ENCODE measurements at places on chromosomes 3 and 15.

DNA sequence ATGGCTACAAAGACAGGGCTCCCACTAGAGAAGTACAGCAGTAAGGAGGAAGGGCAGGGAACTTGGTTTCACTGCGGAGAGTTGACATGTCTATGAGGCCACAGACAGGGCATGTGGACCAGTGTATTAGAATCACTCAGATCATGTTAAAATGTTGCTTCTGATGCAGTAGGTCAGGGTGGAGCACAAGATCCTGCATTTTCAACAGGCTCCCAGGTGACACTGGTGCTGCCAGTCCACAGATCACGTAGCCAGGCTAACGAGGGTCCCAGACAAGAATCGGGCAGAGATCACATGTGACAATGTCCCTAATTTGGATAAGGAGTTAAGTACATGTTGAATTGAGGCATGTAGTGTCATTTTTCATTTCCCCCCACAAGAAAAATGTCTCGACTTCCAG is 73.6 kb downstream of the SPSB4 start:
- no peak for DNase-seq

GRCh38 chr3:195407531-195408409 is 35.0 kb downstream of the ACAP2 start:
- no peak for DNase-seq

DNA sequence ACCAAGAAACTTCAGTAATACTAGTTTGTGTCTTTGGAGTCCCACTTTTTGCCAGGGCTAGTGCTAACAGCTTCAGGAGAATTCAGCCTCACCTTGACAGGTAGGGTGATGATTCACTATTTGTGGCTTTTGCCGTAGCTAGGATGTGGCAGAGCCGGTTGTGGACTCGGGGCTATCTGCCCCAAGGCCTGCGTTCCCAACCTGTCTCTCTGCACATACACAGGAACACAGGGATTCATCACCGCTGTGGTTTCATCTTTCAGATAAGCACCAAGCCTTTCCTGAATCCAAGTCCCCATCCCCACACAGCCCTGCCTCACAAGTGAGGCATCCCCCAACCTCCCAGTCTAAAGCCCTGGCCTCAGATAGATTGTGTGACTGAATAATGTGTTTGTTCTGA is 45.2 kb upstream of the POLG start:
- DNase-seq, result no peak

DNA sequence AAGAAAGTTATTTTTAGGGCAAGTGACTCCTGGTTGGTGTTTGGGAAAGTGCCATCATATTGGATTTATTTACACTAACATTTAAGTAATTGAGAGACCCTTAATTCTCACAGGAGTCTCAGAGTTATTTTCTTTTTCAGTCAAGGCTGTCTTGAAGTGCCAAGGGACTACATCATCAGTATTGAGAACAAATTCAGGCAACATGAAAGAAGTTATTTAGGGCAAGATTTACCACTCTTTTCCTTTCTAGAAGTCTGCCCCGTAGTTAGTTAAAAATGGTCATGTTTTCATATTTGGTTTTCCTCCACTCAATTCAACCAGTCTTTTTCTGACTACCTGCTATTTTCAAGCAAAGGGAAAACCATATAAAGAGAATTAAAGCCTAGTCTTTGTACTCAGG is 6.1 kb downstream of the B4GALT4 start:
- no peak for DNase-seq

DNA sequence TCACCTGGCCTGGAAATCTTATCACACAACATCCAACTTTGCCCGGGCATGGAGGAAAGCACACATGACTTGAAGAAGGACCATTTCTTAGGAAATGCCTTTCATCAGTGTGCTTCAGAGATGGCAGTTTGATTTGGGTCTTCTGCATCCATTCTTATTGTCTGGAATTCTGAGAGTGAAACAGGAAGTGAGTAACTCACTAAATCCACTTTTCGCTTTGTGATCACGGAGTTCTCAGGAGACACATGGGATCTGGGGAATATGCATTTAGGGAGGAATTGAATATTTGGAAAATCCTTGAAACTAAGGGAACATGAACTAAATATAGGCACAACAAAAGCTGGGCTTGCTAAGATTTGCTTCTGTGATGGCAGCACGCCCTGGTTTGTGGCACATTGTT is 212.5 kb upstream of the FEZF2 start:
- DNase-seq, result no peak

DNA sequence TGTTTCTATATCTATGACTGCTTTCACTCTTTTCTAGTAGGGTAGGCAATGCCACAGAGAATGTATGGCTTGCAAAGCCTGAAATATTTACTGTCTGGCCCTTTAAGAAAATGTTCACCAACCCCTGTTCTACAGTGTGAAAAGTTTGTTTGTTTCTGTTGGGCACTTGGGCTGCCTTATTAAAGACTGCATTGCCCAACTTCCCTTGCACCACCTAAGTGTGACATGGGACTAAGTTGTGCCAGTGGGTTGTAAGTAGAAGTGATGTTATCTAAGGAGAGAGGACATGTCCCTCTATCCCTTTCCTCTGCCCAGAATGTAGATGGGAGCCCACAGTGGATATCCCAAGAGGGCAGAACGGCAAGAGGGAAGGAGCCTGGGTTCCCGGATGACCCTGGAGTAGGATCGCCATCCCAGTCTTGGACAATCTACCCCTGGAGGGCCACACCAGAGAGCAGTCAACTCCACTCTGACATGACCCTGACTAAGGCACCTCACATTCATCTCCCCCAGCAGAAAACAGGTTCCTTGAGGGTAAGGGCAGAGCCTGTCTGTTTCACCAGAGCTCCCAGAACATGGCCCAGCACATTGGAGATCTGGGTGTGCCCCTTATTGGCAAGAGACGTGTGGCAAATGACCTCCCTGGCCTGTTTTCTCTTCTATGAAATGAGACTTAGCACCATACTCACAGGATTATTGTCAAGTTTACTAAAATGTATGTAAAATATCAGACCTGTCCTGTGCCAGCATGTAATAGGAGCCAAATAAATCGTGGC is 138.8 kb downstream of the SMAD6 start:
- DNase-seq, result no peak

GRCh38 chr3:152452318-152452717 is 183.6 kb downstream of the MBNL1 start:
- no peak for DNase-seq

DNA sequence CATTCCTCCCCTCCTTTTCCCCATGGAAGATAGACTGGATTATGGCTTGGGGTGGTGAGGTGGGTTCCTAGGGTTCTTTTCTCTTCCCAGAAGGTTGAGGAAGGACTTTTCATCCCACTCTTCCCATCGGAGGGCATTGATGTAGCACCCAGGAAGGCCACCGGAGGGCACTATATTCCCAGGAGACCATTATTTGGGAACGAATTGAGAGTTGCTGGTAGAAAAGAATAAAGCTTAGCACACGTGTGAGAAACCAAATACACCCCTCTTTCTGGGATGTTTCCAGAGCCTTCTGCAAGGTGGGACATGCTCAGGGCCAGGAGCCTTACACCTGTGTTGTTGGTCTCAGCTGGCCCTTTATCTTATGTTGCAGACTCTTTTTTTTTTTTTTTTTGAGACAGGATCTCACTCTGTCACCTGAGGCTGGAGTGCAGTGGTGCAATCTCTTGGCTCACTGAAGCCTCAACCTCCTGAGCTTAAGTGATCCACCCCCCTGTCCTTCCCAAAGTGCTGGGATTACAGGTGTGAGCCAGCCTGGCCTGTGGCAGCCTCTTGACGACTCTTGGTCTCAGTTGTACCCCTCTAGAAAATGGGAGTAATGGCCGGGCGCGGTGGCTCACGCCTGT is 6.3 kb upstream of the CDC25A start:
- DNase-seq, result peak; percentile 23

GRCh38 chr15:31870328-31871165 is 159.8 kb upstream of the CHRNA7 start:
- peak; percentile 91 for DNase-seq

- DNase-seq, result no peak
Observed at GRCh38 chr15:87976552-87976951, 280.0 kb downstream of the NTRK3 start.

DNA sequence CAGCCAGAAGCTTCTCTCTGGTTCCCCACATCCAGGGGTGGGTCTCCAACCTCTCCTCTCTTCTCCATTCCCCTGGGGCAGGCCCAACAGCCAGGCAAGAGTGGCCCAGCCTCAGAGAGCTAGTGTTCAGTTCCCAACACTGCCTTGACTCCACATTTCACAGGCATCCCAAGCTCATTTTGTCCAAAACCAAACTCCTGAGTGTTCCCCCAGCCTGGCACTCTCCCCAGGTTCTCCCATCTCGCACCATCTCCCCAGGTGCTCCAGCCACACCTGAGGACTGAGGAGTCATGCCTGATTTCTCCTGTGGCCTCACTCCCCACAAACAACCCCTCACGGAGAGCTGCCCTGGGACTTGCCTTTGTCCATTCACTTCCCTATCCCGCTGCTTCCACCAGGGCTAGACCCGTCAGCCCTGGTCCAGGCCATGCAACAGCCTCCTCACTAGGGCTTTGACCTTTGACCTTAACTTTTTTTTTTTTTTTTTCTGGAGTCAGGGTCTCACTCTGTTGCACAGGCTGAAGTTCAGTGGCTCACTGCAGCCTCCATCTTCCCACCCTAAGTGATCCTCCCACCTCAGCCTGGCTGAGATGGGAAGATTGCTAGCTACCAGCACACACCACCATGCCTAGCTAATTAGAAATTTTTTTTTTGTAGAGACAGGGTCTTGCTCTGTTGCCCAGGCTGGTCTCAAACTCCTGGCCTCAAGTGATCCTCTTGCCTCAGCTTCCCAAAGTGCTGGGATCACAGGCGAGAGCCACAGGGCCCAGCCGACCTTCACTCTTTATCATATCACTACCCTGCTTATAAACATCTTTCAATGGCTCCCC is 3.9 kb upstream of the CSK start:
- no peak for DNase-seq

DNA sequence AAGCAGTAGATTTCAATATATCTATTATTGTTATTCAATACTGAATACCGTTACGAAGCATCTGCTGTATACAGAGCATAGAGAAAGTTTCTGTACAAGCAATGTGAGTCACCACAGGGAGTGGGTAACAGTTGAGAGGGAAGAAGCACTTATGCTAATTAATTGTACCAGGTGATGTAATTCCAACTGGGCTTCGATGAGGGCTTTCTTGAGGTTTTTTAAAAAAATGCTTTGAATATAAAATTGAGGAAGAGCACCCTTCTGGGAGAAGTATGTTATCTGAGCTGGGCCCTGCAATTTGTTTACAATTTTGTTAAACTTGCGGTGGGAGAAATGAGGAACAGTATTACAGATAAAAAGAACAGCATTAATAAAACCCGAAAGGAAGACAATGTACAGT is 197.9 kb downstream of the TPRG1 start:
- no peak for DNase-seq
